B cell (primary cell): ENCODE measurements at places on chromosomes 4 and X.
A peak's percentile ranks its signal among the peaks of the same experiment; 100 is the strongest.

DNA sequence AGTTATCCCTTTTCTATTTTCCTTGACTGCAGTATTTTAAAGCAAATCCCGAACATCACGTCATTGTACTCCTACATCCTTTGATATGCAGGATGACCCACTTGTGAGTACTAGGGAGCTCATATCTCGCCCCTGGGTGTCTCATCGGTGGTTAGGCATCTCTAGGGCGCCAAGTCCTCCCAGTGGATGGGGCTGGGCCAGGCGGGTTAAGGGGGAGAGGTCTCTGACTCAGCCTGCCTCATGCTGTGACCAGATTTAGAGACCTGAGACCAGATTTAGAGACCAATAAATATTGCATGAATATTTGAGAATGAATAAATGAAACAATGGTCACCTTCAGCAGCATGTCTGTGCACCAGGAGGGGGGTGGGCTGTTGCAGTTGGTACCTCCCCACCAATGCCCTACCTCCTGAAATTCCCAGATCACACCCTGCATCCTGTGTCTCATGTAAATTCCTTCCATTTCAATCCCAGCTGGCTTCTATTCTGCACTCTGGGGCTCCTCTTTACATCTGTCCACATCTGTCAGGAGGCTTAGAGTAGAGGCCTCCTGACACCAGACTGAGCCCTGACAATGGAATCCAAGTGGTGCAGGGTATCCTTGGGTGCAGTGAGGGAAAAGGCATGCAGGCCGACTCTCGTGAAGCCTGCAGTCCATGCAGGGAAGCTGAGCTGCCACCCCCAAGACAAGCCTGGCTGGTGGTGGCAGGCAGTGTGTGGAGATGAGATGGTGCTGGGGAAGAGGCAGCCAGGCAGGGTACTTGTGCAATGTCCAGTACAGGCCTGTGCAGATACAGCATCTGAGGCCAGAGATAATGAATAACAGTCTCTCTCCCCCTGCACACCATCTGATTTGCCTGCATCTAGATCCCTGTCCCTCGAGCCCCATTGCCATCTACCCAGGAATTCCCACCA, 5.2 kb downstream of the APLN start:
- no peak for DNase-seq

GRCh38 chr4:152165146-152165545, 370.7 kb downstream of the FBXW7 start:
- no peak for DNase-seq

- DNase-seq, result no peak
Observed at GRCh38 chr4:6538111-6538510, 36.9 kb upstream of the MAN2B2 start.

- peak; percentile 80 for DNase-seq
Observed at GRCh38 chr4:1021386-1022050, 10.1 kb downstream of the FGFRL1 start.

DNA sequence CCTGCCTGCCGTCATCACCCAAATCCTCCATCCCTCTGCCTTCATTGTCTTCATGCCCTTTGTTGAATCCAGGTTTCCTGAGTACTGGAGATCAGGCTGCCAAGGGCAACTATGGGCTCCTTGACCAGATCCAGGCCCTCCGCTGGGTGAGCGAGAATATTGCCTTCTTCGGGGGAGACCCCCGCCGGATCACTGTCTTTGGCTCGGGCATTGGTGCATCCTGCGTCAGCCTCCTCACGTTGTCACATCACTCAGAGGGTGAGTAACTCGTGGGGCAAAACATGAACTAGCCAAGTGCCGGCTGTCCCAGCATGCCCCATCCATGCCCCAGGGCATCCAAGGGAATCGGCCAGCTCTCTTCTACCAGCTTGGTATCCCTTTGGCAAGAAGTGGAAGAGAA, 19.4 kb downstream of the NLGN3 start:
- no peak for DNase-seq

DNA sequence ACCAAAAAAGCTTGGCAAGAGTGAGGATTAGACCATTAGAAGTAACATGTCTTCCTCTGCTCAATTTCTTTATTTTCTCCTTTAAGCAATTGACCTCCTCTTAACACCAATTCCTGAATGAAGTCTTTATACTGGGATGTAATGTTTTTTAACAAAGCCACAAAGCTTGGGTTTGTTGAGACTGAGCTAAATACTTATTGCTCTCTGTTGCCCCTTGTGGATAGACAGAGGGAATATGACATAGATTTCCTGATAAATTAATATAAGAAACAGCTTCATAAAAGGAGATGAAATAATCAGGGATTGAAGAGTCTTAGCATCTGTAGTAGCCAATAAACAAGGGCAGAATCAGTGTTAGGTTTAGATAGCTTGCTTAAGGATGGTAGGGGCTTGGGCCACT, 57.6 kb downstream of the CCDC160 start:
- DNase-seq, result no peak

DNA sequence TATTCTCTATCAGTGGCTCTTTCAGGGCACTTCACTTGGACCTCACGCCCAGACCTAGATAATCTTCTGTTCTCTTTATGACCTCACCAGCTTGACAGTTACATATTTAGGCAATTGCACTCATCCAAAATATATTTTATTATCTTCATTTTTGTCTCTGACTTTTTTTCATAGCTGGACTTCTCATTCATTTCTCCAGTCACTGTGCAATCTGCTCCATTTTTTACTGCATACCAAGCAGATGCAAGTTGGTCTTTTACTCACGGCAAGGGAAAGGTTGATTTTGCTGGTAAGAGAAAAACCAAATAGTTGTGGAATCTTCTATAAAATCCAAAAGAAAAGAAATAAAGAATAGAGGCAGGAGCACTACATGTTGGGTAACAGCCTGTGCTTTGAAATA, 31.7 kb downstream of the MAD2L1 start:
- no peak for DNase-seq

GRCh38 chr4:59553063-59553720, 1646.9 kb upstream of the ADGRL3 start:
- no peak for DNase-seq

DNA sequence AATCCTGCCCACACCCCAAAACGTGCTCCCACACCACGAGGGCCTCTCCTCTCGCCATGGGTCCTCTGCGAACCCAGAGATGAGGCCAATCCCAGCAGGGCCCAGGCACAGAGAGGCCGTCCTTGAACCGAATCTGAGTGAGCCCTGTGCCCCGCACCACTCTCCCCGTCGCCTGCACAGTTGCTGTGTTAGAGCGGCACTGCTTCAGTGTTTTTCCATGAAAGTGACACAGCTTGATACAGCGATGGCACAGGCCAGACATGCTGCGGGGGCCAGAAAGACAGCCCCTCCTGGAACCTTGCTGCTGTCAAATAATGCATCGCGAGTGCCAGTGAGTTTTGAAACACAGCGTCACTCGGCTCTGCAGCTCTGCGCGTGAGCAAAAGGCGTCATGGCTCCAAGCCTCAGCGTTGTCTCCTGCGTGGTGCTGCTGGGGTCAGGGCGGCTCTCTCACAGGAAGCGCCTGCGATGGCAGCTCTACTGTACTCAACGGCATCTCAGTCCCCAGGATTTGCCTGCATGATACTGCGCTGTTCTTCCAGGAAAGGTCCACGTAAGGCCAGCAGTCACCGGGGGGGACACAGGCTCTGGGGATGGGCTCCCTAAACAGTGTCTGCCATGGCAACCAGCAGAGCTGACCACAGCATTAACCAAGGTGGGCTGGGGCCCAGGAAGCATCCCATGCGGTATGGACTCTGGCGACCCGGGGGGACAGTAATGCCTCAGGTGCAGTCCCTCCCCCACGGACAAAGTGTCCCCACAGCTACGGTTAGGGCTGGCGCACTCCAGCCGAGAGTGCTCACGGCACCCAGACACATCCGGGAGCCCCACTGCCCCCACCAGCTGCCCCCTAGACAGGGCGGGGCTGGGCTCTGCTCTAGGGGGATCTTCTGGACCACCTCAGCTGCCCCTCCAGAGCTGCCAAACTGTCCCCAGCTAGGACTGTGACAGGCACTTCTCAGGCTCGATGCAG, 63.1 kb downstream of the ACOX3 start:
- no peak for DNase-seq

DNA sequence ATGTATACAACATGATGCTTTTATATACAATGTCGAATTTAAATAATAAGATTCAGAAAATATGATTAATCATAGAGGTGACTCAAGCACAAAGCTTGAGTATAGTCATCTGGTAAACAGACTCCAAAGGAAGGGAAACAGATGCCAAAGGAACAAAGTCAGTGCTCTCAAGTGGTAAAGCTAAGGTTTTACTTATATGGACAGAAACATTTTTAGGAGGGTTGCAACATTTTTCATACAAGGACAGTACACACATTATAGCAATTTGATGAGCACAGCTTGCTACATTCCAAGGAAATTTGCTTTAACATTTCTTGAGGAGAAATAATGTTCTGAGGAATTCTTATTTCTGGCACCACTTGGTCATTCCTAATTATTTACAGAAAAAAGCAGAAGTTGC, 333.4 kb upstream of the AADAT start:
- no peak for DNase-seq

DNA sequence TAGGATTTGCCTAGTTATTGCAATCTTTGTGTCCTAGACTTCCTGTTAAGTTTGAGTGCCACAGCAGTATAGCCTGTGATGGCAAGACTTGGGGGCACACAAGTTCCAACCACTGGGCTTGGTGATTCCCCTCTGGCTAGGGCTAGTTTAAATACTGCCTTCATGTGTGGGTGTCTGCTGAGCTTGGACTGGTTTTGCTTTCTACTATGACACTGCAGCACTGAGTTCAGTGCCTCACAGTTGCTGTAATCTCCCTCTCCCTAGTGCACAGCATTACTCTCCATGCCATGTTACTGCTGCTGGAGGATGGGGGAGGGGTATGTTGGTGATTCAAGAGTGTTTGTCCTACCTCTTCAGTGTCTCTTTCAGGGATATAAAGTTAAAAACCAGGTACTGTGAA, 379.6 kb downstream of the IL15 start:
- no peak for DNase-seq

DNA sequence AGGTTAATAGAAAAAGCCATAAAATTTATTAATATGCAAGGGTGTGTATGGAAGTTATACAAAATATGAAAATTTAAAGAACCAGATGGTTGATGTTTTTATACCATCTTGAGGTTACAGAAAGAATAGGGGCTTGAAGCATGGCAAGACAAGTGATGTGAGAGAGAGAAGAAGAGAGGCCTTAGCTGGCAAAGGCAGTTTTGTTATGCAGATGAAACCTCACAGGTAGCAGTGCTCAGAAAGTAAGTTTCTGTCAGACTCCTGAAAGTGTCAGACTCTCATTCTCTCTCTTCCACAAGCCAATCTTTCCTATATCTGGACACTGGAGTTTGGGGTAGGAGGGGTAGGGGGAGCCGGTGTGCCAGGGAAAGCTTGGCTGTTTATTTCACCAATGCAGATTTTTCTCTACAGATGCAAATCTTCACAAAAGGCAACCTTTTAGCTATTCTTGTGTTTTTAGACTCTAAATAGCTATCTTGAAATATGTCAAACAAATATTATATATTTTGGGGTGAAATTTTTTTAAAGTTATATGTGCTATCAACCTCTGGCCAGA, 124.5 kb downstream of the CFAP299 start:
- no peak for DNase-seq

- no peak for DNase-seq
Observed at GRCh38 chr4:73743795-73744194, 3.4 kb downstream of the CXCL8 start.

GRCh38 chr4:85398276-85398675, 76.7 kb upstream of the ARHGAP24 start:
- DNase-seq, result no peak

DNA sequence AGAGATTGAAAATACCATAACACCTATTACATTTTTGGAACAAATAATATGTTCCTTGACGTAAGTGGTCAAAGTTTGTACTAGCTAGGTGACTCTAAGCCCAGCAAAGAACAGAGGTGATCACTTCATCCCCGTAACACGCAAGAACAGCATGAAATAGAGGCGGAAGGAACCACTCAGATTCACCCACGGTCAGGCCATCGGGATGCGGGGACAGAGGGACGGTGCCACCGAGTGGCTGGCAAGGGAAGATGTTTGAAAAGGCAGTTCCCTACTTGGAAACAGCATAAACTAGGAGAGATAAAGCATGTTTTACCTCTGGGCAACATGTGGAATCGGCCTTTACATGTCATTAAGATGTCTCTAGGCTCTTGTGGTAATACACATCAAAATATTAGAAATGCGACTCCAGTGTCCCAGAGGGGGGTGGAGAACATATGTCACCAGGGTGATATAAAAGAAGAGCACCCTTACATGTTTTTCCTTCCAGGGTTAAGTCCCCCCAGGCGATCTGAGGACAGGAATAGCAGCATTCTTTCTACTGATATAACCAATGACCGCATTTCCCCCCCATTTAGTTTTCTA, 84.0 kb downstream of the PHKA2 start:
- DNase-seq, result no peak

GRCh38 chrX:108029928-108030711, 14.7 kb upstream of the VSIG1 start:
- no peak for DNase-seq

DNA sequence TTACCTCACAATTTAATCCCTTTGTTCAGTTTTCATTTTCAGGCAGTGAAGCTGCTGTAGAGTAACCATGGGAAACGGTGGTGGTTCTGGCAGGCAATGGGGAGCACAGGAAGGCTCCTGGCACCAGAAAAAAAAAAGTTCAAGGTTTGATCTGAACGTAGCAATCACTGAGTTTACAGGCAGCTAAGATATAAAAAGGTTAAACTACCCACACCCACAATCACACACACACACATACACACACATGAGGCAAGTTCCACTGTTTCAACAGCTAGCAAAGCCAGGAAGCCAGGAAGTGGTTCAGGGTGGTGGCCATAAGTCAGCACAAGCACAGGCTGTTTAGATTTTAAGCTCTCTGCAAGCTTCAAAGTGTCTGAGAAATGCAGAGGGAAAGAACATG, at the start of gene SULT1B1:
Gene SULT1B1, minus strand, starts transcription at position 166 of the 400 bp plus-strand sequence. CDS start 5,403 bp downstream, outside the sequence.
- DNase-seq, result no peak

DNA sequence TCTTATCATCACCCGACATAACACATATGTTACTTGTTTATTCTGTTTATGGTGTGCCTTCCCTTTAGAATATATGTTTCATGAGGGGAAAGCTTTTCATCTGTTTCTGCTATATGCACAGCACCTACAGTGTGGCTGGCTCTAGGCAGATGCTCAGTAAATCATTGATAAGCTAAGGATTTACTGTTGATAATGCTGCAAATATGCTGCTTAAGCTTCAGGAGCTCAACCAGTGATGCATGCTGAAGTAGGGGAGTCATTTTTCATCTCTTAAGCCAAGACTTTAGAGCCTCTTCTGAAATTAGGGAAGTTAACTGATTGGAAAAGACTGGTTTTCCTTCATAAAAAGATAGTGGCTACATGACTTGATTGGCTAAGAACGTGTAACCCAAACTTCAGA, 16.4 kb downstream of the FAT4 start:
- DNase-seq, result no peak

GRCh38 chr4:6550821-6551220, 24.2 kb upstream of the MAN2B2 start:
- no peak for DNase-seq
